Natural killer cell treated with Interleukin-12 subunit alpha and Interleukin-12 subunit beta and Interleukin-15 and Interleukin-18, amount 100 ng/mL, for 72 hours (primary cell): ENCODE measurements at places on chromosomes 3 and 15. TPM values are rescaled to one million over a fixed set of nuclear protein-coding genes. Genes with fewer than 3 reads are reported as not detected.
A peak's percentile ranks its signal among the peaks of the same experiment; 100 is the strongest.

RASGRP1 gene
- 154 TPM for total RNA-seq

CYP1A2 gene
- total RNA-seq, result not detected

PPARG gene
- not detected for total RNA-seq

TRPM1 gene
- not detected for total RNA-seq

TSC22D2 gene
- 18.7 TPM for total RNA-seq

PRICKLE2 gene
- 0.59 TPM for total RNA-seq

LSAMP gene
- not detected for total RNA-seq

WDR93 gene
- total RNA-seq, result not detected

P2RY14 gene
- total RNA-seq, result 2.0 TPM

TRAT1 gene
- total RNA-seq, result 3.0 TPM

CDCP1 gene
- total RNA-seq, result 0.29 TPM

ICE2 gene
- total RNA-seq, result 79.4 TPM

DNA sequence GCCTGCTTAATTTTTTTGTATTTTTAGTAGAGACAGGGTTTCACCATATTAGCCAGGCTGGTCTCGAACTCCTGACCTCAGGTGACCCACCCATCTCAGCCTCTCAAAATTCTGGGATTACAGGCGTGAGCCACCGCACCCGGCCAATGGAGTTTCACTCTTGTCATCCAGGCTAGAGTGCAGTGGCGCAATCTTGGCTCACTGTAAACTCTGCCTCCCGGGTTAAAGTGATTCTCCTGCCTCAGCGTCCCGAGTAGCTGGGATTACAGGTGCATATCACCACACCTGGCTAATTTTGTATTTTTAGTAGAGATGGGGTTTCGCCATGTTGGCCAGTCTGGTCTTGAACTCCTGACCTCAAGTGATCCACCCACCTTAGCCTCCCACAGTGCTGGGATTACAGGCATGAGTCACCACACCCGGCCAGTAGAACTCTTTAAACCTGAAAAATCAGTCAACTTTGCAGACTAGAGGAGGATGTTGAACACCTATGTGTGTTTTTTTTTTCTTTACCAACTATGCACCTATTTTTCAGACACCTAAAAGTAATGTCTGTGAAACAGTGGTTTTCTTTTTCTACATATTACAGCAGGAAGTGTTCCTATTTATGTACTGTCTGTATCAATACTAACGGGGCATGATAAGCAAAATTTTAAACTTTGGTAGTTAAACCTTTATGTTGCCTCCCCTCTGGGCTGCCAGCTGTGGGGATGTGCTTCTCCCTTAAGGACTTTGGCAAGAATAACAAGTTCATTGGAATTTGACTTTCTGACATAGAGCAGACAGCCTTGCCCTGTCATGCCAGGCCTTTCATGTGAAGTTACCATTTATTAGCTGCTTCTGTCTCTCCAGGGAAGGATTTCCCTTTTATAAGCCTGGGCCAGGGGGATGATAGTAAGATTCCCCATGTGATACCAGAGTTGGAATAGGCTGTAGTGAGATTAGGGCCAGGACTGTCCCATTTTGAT, 8.1 kb downstream of the ARIH2 start:
- H3K27ac ChIP-seq, result peak overlapping the region; percentile 76
- no peak for DNase-seq
- peaks cover 48% of the 10 kb centered on the region for H3K4me1 ChIP-seq
- peaks cover 34% of the 10 kb centered on the region for H3K36me3 ChIP-seq

DNA sequence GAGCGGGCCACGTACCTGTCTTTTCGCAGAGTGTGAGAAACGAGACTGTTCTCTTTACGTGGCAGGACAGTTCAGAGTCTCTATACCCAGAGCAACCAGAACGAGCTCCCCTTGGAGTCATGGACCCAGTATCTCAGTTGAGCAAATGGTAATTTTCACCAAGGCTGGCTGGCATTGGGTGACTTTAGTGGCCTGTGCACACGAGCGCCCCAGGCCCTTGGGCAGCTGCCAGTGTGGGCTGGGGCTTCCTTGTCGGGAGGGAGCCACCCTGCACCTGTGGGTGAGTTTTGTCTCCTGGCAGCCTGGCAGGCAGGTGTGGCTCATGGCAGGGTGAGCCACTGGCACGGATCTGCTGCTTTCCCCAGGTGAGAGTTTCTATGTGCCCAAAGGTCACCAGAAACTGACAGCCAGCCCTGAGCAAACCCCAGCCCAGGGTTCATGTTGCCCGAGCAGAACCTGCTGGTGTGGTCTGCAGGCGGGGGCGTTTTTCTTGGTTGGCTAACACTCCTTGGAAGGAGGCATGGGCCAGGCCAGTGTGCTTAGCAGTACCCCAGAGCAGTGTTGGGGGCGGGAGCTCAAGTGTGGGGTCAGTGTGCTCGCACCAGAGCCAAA, 135.0 kb downstream of the TJP1 start:
- H3K27ac ChIP-seq, result no peak overlapping the region
- H3K36me3 ChIP-seq, result no peaks in the 10 kb centered on the region
- no peaks in the 10 kb centered on the region for H3K4me1 ChIP-seq
- DNase-seq, result no peak
- H3K27me3 ChIP-seq, result peaks cover 6% of the 10 kb centered on the region
- no peak overlapping the region for H3K4me3 ChIP-seq

GRCh38 chr3:119642746-119643473, 17.5 kb downstream of the POPDC2 start:
- H3K27ac ChIP-seq, result no peak overlapping the region
- no peak overlapping the region for H3K4me3 ChIP-seq
- peaks cover 16% of the 10 kb centered on the region for H3K4me1 ChIP-seq
- no peak for DNase-seq
- H3K27me3 ChIP-seq, result no peaks in the 10 kb centered on the region
- peaks cover 10% of the 10 kb centered on the region for H3K36me3 ChIP-seq

DNA sequence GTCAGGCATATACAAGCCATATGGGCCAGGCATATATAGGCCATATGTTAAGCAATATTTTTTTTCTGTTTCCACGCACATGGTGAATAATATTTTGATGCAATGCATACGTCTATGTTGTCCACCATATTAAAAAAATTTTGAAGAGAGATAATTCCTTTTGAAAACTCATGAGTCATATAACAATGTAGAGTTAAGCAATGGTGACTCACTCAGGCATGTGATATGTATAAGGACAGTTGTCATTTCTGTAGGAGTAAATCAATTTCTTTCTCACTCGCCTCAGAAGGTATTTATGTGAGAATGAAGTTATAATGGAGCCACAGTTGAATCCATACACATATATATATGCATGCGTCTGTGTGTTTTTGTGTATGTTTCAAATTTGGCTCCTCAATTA, 272.6 kb downstream of the EPHA3 start:
- H3K36me3 ChIP-seq, result no peaks in the 10 kb centered on the region
- H3K4me1 ChIP-seq, result no peaks in the 10 kb centered on the region
- DNase-seq, result no peak
- no peak overlapping the region for H3K27ac ChIP-seq
- no peak overlapping the region for H3K4me3 ChIP-seq
- H3K27me3 ChIP-seq, result no peaks in the 10 kb centered on the region

GRCh38 chr3:139288266-139288821, 55.5 kb upstream of the MRPS22 start:
- no peak overlapping the region for H3K4me3 ChIP-seq
- H3K27me3 ChIP-seq, result no peaks in the 10 kb centered on the region
- DNase-seq, result no peak
- H3K36me3 ChIP-seq, result no peaks in the 10 kb centered on the region
- H3K4me1 ChIP-seq, result no peaks in the 10 kb centered on the region
- no peak overlapping the region for H3K27ac ChIP-seq

DNA sequence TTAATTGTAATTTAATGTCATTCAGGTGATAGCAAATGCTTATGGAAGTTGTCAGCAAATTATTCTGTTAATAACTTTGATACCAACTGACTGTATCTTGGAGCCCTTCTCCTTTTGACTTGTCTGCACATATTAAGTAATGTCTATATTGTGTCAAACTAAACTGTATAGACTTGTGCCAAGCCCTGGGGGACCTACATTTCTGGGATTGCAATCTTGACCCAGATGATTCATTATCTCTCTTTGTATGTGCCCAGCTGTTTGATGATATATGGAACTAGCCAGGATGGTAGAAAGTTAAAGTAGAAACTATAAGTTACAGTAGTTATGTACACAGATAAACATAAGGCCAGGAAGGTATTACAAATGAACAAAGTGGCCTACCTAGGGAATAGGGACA, 402.8 kb upstream of the RARB start:
- H3K27me3 ChIP-seq, result no peaks in the 10 kb centered on the region
- no peak for DNase-seq
- no peaks in the 10 kb centered on the region for H3K36me3 ChIP-seq
- no peak overlapping the region for H3K4me3 ChIP-seq
- H3K27ac ChIP-seq, result no peak overlapping the region

GRCh38 chr3:71486831-71487230, 96.7 kb downstream of the FOXP1 start:
- H3K36me3 ChIP-seq, result peaks cover 5% of the 10 kb centered on the region
- no peak for DNase-seq
- H3K27ac ChIP-seq, result peak overlapping the region; percentile 59

- no peak for DNase-seq
- no peaks in the 10 kb centered on the region for H3K4me1 ChIP-seq
- no peaks in the 10 kb centered on the region for H3K27me3 ChIP-seq
- no peak overlapping the region for H3K4me3 ChIP-seq
These were observed 151.6 kb upstream of the MEF2A start for GRCh38 chr15:99413955-99414754.

- no peak for DNase-seq
- H3K36me3 ChIP-seq, result no peaks in the 10 kb centered on the region
These were observed 629.2 kb upstream of the AGTR1 start for GRCh38 chr3:148068466-148068865.

DNA sequence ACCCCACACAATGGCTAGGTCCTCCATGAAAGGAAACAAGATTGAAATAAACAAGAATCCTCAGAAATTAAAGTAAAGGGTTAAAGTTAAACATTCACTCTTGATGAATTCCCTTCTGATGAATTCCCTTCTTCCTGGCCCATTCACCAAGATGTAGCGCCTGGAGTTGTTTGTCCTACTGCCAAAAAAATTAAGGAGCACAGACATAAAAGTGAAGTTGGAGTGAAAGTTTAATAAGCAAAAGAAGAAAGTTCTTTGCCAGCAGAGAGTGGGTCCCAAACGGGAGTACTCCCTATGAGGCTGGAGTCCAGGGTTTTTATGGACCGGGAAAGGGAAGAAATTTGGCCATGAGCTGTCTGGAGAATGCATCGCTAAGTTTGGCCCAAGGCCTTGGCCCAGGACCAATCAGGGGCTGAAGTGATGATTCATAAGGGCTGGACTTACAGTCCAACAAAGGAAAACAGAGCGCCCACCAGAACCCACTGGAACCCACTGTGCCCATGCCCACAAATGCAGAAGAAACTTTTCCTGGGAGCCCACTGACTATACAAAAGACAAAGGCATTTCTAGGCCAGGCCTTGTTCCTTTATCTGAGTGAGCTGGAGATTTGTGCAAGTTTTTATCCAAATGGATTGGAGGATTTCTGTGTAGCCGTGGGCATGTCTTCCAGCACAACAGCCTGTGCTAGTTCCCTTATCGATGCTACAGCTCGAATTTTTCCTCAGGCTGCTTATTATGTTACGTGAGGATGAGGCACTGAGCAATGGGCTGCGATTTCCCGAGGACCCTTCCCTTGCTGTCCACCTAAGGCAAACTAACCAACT, 1561.6 kb downstream of the OTOL1 start:
- no peak overlapping the region for H3K27ac ChIP-seq
- no peak overlapping the region for H3K4me3 ChIP-seq
- H3K4me1 ChIP-seq, result no peaks in the 10 kb centered on the region
- no peak for DNase-seq

GRCh38 chr3:64355401-64355807, 130.1 kb upstream of the PRICKLE2 start:
- H3K27me3 ChIP-seq, result no peaks in the 10 kb centered on the region
- H3K4me3 ChIP-seq, result no peak overlapping the region
- no peak overlapping the region for H3K27ac ChIP-seq
- no peak for DNase-seq
- H3K36me3 ChIP-seq, result no peaks in the 10 kb centered on the region

- no peak overlapping the region for H3K4me3 ChIP-seq
- no peak for DNase-seq
- no peaks in the 10 kb centered on the region for H3K36me3 ChIP-seq
- no peak overlapping the region for H3K27ac ChIP-seq
- H3K27me3 ChIP-seq, result no peaks in the 10 kb centered on the region
- peaks cover 53% of the 10 kb centered on the region for H3K4me1 ChIP-seq
These were observed 109.8 kb downstream of the TNIK start for GRCh38 chr3:171350364-171350763.

GRCh38 chr3:107630779-107631178, 108.0 kb downstream of the BBX start:
- H3K4me1 ChIP-seq, result peaks cover 28% of the 10 kb centered on the region
- H3K27ac ChIP-seq, result peak overlapping the region; percentile 22
- no peak overlapping the region for H3K4me3 ChIP-seq
- H3K36me3 ChIP-seq, result no peaks in the 10 kb centered on the region

DNA sequence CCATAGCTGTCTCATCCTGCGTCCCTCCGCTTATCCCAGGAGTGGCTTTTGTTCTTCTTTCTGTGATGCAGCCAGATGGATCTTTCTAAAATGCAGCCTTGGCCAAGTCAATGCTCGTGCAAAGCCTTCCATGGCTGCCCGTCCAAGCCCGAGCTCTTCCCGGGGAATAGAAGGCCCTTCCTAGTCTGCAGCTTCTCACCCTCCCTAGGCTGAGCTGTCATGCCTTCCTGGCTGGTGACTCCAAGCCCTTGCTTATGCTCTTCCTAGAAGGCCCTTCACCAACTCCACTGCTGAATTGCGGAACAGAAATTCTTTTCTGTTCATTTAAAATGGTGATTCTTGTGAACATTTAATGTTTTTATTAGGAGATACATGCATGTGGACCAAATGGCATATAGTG, 95.9 kb downstream of the SMAD6 start:
- no peak for DNase-seq
- H3K27ac ChIP-seq, result no peak overlapping the region
- H3K4me1 ChIP-seq, result no peaks in the 10 kb centered on the region
- H3K27me3 ChIP-seq, result peaks cover 16% of the 10 kb centered on the region
- H3K4me3 ChIP-seq, result no peak overlapping the region

- H3K36me3 ChIP-seq, result no peaks in the 10 kb centered on the region
- peak; percentile 70 for DNase-seq
- no peaks in the 10 kb centered on the region for H3K27me3 ChIP-seq
- peak overlapping the region; percentile 89 for H3K4me3 ChIP-seq
- peaks cover 33% of the 10 kb centered on the region for H3K4me1 ChIP-seq
These were observed 598 bp upstream of the SFMBT1 start for GRCh38 chr3:53046171-53047170.

GRCh38 chr3:3180456-3180855, 965 bp upstream of the CRBN start:
- H3K4me3 ChIP-seq, result peak overlapping the region; percentile 33
- no peak overlapping the region for H3K27ac ChIP-seq
- H3K4me1 ChIP-seq, result peaks cover 34% of the 10 kb centered on the region
- peaks cover 4% of the 10 kb centered on the region for H3K36me3 ChIP-seq

DNA sequence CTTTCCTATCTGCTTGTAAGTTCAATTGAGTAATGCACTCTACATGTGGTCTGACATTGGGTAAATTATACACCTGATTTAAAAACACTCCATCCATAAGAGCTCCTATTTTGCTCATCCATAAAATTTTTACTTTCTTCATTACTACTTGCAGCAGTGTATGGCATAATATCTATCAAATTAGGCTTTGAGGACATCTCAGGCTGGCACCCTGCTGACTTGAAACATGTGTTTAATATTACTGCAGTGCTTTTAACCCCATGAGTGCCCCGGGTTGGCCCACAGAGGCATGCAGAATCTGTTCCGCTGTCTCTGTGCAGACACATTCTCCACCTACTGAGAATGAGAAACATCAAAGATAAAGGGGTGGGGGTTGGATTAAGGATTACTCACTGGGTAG, 249.9 kb upstream of the DNAJC19 start:
- H3K4me3 ChIP-seq, result no peak overlapping the region
- no peak for DNase-seq
- no peaks in the 10 kb centered on the region for H3K4me1 ChIP-seq
- H3K27ac ChIP-seq, result no peak overlapping the region
- no peaks in the 10 kb centered on the region for H3K36me3 ChIP-seq
- H3K27me3 ChIP-seq, result no peaks in the 10 kb centered on the region
